ENCODE measurements at places on chromosomes 1 and 21.

DNA sequence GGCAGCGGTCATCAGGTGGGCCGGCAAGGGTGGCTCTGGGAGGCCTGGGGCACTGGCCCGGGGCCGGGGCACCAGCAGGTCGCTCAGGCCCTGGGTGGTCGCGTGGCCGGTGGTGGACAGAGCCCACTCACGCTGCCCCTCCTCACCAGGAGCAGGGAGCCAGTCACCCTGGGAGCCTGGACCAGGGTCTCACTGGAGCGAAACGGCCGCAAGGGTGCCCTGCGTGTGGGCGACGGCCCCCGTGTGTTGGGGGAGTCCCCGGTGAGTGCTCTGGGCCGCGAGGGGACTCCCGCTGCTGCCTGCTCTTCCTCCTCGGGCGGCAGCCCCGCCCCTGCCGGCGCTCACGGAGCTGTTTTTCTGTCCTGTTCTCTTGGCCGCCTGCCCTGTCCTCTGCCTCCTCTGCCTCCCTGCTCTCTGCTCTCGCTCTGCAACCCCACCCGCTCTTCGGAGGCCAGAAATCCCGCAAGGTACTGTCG is 23.5 kb downstream of the RNF223 start:
- no peak overlapping the region for H3K27ac ChIP-seq
- H3K36me3 ChIP-seq = no peaks in the 10 kb centered on the region
- no peaks in the 10 kb centered on the region for H3K4me1 ChIP-seq
- DNase-seq = no peak
- H3K27me3 ChIP-seq = no peaks in the 10 kb centered on the region

- no peaks in the 10 kb centered on the region for H3K27me3 ChIP-seq
- no peak overlapping the region for H3K27ac ChIP-seq
- H3K4me1 ChIP-seq = no peaks in the 10 kb centered on the region
These were observed 11.7 kb upstream of the DPH5 start for GRCh38 chr1:101037316-101037715.

DNA sequence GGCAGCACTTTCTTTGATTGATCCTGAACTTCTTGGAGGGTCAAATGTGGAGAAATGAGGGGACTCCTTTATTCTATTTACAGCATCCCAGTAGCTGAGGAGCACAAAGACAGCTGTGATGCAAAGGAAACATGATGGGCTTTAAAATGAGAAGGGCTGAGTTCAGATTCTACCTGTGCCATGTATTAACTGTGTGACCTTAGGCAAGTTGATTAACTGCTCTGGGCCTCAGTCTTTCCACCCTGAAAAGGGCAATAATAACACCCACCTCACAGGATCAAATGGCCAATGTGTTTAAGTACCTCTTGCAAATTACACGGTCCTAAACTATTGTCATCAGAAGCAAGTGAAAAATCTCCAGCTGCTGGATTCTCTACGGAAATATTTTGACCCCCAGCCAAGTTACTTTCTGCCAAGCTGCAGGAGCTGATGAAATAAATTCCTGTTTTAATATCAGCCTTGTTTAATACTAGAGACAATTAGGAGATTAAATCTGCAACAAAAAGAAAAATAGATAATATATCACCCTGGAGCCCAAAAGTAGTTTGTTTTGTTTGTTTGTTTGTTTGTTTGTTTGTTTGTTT is 15.7 kb downstream of the TMEM81 start:
- H3K4me3 ChIP-seq = no peak overlapping the region
- no peaks in the 10 kb centered on the region for H3K4me1 ChIP-seq
- H3K27ac ChIP-seq = no peak overlapping the region
- H3K36me3 ChIP-seq = no peaks in the 10 kb centered on the region
- DNase-seq = no peak

DNA sequence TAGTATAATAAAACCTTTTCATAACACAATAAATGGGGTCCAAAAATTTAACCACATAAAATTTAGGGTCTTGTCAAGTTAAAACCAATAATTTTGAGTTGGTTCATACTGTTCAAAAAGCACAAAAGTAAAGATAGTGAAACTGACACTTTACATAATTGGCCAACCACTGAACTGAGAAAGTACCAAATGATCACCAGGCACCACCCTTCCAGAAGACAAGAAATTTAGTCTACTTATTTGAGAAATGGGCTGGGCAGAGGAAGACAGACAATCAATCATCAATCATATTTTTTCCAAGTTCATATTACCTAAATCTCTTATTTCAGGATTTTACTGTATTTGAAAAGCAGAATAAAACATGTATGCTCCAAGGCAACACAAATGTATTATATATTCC is 6.5 kb upstream of the GOLPH3L start:
- H3K36me3 ChIP-seq = no peaks in the 10 kb centered on the region
- no peak overlapping the region for H3K4me3 ChIP-seq
- no peak for DNase-seq
- no peaks in the 10 kb centered on the region for H3K4me1 ChIP-seq
- H3K27ac ChIP-seq = no peak overlapping the region

- DNase-seq = no peak
- no peaks in the 10 kb centered on the region for H3K27me3 ChIP-seq
- no peaks in the 10 kb centered on the region for H3K36me3 ChIP-seq
These were observed 94.4 kb upstream of the IGSF21 start for GRCh38 chr1:18013216-18013615.

DNA sequence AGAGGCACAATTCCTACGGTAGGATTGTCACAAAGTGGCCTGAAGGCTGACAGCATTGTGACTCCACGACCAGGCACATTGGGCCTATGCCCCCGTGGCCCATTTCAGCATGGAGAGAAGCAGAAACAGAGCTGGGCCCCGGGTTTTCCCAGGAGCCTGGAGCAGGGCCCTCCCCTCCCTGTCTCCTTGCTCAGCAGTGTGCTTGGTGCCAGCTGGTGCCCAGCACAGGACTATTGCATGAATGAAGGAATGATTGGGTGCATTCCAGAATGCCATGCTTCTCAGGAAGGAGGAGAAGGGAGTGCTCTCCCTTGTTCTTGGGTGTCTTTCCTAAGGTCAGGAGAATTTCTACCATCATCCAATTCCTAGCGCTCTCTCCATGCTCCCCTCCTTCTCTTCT is 33.7 kb downstream of the IER5 start:
- no peak overlapping the region for H3K4me3 ChIP-seq
- H3K36me3 ChIP-seq = no peaks in the 10 kb centered on the region
- H3K27ac ChIP-seq = no peak overlapping the region
- DNase-seq = no peak

DNA sequence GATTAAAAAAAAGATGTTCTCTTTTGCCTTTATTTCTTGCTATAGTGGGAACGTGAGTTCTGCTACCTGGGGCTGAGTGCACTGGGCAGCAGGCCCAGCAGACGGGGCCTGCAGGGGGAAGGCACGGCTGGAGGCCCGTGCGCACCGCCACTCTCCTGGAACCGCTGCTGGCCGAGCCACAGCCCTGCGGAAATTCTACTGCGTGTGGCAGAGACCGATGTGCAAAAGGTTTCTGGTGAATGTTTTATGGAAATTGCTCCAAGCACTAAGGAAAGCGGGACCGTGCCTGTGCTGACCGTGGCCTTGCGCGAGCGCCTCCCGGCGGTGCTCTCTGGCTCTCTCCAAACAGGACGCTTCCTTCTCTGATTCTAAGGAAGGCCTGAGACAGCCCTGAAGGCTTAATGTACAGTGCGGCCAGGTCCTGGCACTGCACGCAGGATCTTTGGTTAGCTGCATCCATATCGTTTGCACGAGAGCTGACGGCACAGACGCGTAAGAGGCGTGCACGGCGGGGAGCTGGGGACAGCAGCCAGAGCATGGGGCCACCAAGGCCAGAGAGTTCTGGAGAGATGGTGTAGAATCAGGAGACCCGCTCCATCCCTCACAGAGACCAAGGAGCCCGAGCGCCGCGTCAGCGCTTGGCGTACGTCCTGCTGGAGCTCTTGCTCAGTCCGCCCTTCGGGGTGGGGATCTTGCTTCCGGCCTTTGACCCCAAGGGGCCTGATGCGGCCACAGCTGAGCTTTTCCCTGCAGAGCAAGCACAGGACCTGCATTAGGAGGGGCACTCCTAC is 18.7 kb upstream of the LRRC47 start:
- no peak overlapping the region for H3K27ac ChIP-seq
- H3K4me1 ChIP-seq = peaks cover 9% of the 10 kb centered on the region
- peaks cover 18% of the 10 kb centered on the region for H3K36me3 ChIP-seq
- H3K27me3 ChIP-seq = no peaks in the 10 kb centered on the region

GRCh38 chr1:96049759-96050409 is 671.7 kb upstream of the PTBP2 start:
- H3K27me3 ChIP-seq = no peaks in the 10 kb centered on the region
- no peak overlapping the region for H3K27ac ChIP-seq
- no peaks in the 10 kb centered on the region for H3K4me1 ChIP-seq

DNA sequence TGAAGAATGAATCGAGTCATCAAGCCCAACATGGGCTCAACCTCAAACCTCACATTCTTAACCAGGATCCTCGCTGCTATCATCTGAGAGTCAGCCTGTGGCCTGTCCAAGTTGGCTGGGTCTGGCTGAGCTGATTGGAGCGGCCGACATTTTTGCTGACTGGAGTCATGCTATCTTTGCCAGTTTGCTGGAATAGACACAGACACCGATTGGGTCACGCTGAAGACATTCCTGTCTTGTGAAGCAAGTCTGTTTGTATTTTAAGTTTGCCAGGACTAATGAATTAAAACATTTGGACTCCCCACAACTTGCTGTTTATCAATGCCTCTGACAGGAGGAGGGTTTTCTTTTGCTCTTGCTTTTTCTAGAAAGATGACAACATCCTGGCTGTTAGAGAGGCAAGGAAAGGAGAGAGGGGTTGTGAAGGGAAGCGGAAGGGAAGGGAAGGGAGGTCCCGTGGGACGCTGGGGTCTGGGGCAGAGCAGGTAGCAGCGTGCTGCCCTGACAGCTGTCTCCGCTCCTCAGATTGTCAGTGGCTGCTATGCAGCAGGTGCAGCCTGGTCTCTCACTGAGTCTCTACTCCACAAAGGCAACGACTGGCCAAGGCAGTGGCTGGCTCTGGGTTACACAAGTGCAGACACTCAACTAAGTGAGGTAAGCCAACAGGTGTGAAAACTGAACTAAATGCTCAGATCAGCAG is at the start of gene MAP3K7CL:
MAP3K7CL (plus strand) TSS at position 375 of the 700 bp plus-strand sequence. CDS start 2,701 bp downstream, outside the sequence.
- no peaks in the 10 kb centered on the region for H3K27me3 ChIP-seq
- H3K27ac ChIP-seq = no peak within 1 kb of the TSS
- no peaks in the 10 kb centered on the region for H3K4me1 ChIP-seq
- no peak within 1 kb of the TSS for H3K4me3 ChIP-seq

DNA sequence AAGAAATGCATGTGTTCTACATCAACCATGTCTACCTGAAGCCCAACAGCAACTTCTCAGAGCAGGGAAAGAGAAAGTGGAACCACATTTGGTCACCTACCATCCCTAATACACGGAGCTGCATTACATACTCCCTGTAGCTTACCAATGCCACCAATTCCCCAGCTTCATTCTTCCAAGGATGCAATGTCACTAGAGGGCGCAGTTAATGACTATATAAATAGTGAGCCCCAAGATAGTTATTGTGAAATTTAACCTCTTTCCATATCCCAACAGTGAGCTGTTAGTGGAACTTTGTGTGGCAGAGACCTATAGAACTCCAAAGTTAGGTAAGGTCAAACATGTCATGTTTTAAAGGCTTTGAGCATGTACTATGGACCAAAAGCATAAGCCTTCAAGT is 618.3 kb downstream of the SMYD3 start:
- H3K27me3 ChIP-seq = no peaks in the 10 kb centered on the region
- no peaks in the 10 kb centered on the region for H3K36me3 ChIP-seq
- H3K4me3 ChIP-seq = no peak overlapping the region
- no peak overlapping the region for H3K27ac ChIP-seq
- H3K4me1 ChIP-seq = no peaks in the 10 kb centered on the region

All from natural killer cell (primary cell).